ENCODE measurements at places on chromosomes 6 and 20.

- peak; percentile 52 for DNase-seq
These were observed 77.1 kb downstream of the SGK1 start for GRCh38 chr6:134240665-134241431.

DNA sequence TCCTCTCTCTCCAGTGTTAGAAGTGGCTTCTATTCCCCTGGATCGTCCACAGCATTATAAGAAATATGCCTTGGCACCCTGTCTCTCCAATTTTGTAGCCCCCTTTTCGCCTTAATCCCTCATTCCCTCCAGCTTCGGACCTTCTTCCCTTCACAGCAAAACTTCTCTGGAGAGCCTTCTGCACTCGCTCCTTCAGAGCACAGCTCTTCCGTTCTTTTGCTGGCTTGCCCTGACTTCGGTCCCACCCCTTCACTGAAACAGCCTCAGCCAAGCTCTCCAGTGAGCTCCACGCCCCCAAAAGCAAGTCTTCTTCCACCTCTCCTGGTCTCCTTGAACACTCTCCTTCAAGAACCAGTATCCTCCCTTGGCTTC lies 134.7 kb upstream of the RNF24 start:
- no peak for DNase-seq

DNA sequence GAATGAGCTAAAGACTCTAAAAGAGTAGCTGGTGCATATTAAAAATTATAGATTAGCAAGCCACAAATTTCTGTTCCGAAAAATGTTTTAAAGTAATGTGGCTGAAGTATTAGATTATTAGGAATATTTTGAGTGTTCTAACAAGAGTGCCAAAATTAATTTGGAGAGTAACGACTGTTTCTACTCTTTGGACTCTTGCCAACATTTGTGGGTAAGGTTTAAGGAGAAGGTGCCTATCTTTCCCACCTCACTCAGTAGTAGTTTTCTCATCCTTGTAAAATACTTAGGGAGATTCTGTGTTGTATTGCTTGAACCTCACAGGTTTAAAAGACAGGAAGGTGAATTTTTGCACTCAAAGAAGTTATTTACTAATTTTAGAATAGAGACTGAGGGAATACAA lies 5.0 kb downstream of the HSF2 start:
- no peak for DNase-seq

DNA sequence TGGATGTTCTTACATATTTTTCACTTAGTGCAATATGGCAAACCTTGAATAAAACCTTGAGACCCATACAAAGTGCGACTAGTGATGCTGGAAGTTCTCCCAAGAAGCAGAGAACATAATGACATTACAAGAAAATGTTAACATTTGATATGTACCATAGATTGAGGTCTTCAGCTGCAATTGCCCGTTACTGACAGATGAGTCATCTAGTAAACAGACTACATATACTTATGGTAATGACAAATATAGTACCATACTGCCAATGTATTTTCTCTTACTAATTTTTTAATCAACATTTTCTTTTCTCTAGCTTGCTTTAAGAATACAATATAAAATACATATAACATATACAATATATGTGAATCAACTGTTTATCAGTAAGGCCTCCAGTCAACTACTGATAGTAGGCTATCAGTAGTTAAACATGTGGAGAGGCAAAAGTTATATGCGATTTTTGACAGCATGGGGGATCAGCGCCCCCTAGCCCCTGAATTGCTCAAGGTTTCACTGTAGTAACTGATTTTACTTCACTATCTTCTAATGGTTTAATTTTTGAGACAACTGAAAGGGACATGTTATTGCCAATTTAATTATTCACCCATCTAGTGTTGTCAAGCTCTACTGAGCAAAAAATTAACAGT lies 166.7 kb upstream of the ADGRB3 start:
- no peak for DNase-seq

- DNase-seq, result no peak
These were observed 79.2 kb upstream of the BACH2 start for GRCh38 chr6:90375681-90376439.

DNA sequence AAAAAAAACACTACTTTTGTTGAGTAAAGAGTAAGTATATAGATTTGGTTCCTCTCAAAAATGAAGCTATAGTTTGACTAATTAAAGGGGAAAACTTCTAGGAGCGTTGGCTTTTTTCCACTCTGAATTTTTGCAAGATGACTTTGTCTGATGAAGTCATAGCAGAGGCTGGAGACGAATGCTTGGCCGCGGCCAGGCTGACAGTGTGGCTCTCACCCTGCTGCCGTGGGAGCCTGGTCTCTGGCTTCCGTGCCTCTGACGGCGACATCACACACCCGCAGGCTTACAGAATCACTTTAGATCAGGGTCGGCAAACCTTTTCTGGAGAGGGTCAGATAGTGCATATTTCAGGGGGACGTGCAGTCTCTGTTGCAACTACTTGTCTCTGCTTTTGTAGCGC lies 145.0 kb downstream of the PHACTR3 start:
- DNase-seq, result no peak

- DNase-seq, result peak; percentile 1
These were observed 33.9 kb downstream of the SLC17A4 start for GRCh38 chr6:25788305-25788922.

DNA sequence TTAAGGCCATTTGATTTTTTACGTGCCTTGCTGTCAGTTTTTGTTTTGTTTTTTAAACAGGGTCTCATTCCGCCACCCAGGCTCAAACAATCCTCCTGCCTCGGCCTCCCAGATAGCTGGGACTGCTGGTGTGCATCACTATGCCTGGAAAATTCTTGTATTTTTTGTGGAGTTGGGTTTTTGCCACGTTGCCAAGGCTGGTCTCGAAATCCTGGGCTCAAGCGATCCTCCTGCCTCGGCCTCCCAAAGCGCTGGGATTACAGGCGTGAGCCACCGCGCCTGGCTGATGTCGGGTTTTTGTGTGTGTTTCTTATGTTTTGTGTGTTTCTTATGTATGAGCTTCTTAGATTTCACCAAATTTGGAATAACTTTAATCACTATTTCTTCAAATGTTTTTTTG lies 104.8 kb downstream of the TAF4 start:
- DNase-seq, result no peak

- DNase-seq, result no peak
These were observed 93.7 kb downstream of the SSR1 start for GRCh38 chr6:7219310-7219709.

GRCh38 chr6:79453558-79454042 lies 83.6 kb downstream of the LCA5 start:
- no peak for DNase-seq

DNA sequence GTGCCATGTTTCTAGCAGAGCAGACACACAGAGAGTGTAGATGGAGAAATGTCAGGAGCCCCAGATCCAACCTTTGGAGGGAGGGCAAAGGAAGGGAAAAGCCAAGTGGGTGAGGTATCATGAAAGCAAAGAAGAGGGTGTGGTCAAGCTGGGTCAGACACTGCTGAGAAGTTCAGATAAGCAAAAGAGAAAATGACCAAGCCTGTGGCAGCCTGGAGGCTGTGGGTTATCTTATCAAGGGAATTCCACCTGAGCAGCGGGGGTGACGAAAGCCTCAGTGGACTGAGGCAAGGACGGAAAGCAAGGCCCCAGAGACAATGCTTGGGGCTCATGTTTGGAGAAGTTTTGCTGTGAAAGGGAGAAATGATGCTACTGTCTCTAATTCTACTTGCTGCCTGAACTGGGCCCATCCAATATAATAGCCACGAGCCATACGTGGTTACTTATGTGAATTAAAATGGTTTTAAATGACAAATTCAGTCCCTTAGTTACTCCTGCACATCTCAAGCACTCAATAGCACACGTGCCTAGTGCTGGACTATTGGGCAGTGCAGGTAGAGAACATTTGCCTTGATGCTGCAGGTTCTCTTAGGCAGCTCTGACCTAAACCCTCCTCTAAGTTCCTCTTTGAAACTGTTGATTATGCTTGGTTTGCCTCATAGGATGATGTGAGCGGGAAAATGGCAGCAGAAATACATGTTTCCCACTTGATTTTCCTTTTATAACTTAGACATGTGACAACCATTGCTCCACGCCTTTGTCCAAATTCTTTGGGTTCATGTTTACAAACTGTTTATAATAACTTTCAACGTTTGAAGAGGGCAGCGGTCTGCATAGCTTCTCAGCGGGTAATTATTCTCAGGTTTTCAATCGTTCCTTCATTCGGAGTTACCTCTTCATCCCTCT lies 63.7 kb downstream of the SLC22A23 start:
- DNase-seq, result no peak

- no peak for DNase-seq
These were observed 36.0 kb upstream of the SMIM29 start for GRCh38 chr6:34284563-34285447.

DNA sequence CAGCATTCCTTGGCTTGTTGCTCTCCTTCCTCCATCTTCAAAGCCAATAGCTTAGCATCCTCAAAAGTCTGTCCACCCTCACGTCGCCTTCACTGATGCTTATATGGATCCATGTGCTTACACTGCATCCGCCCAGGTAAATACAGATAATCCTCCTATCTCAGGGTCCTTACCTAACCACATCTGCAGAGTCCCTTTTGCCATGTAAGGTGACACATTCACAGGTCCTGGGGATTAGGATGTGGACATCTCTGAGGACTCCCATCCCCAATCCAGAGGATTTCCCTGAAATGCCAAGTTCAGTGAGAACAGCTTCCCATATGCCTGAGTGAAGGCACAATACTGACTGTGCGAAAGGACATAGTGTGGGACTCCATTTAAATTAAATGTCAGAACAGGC lies 25.4 kb downstream of the FKBP1A start:
- no peak for DNase-seq

GRCh38 chr20:47164140-47164539 lies 192.4 kb downstream of the ZMYND8 start:
- no peak for DNase-seq

DNA sequence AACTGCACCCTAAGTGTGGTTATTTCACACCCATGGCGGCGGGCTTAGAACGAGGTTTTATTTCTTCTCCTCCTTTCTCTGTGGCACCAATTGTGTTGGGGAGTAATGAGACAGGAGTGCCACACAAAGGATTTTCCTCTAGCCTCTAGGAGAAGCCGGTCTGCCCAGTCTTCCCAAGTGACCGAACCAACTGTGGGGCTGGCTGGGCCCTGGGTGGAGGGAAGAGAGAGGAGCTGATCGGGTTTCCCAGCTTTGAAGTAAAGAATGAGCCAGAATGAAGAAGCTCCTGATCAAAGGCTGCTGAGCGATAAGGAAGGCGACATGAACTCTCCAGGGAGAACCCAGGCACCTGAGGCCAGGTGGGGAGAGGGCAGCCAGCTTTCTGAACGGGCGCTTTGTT lies 616.0 kb upstream of the BTBD3 start:
- no peak for DNase-seq

- no peak for DNase-seq
These were observed 520.2 kb downstream of the DOK5 start for GRCh38 chr20:54995553-54995952.

- DNase-seq, result no peak
These were observed 629.1 kb upstream of the IMPG1 start for GRCh38 chr6:76701610-76702009.

- no peak for DNase-seq
These were observed 45.4 kb downstream of the CDS2 start for GRCh38 chr20:5172167-5172601.

GRCh38 chr6:170423030-170423429 lies 116.5 kb downstream of the FAM120B start:
- DNase-seq, result no peak

- no peak for DNase-seq
These were observed 209.0 kb downstream of the SIM1 start for GRCh38 chr6:100255701-100256100.

GRCh38 chr6:106674541-106675229 lies 45.3 kb downstream of the QRSL1 start:
- no peak for DNase-seq

GRCh38 chr6:73264446-73264845 lies 1.4 kb upstream of the KHDC1 start:
- no peak for DNase-seq

DNA sequence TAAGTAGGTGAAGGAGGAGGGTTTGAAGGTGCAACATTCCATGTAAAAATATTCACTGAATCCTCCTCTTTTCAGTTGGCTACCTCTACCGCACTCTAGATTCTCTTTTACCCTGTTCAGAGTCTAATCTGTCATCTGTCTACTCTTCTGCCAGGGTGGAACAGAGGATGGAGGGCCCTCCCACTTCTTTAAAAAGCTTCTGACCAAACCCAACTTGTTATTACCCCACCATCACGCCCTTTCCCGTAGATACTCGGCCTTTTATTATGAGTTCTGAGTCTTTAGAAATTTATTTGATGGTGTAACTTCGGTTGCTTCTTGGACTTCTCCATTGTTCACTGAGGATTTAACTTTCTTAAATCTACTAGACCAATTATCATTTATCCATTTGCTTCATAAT lies 11.7 kb downstream of the STX11 start:
- no peak for DNase-seq

DNA sequence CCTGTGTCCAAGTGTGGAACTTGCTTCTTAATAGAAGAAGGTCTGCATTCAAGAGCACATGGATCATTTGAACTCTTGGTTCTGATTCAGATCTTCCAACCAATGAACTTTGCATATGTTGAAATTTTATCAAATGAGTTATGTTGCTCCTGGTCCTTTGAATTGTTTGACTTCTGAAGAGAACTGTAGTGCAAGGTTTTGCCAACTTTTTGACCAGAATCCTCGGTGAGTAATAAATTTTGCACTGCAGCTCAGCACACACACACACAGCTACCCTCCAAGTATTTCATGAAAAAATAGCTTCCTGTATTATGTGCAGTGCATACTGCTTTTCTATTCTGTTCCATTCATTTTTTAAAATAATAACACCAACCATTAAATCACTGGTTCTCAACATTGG lies 67.5 kb downstream of the BFSP1 start:
- DNase-seq, result no peak

DNA sequence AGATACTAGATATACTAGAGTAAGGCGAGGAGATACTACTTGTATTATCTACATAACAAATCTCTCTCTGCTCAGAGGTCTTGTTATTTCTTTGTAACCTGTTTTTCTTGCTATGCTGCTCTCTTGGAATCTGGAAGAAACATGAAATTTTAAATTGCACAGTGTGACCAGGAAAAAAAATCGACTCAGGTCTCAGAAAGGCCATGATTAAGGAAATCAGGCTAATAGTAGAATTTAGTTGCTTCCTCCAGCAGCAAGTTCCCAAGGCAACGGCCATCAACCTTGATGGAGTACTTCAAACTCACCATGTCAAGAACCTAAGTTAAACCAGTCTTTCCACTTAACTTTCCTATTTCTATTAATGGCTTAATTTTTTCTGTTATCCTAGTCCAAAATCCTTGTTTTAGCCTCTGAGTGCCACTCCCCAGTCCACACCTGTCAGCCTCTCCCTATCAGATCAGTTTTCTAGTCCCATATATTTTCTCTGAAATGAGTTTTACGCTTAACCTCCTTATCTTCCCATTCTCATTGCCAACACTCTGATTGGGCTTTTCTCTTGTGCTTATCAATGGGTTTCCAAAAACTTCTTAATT lies 87.7 kb upstream of the BEND3 start:
- DNase-seq, result no peak

DNA sequence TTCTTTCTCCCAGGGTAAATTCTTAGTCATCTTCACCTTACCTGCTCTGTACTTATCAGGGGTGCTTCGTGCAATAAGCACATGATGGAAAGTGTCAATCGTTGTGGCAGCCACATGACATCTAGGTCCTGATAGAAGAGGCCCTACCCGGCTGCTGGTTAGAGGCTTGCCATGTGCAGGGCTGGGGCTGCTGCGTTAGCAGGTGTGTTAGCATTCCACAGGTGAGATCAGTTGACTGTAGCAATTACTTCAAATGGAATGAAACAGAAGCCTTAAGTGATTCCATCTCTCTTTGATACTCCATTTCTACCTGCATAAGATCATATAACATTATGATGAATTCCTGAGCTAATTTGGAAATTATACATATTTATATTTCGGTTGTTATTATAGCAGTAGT lies 127.0 kb downstream of the UST start:
- DNase-seq, result no peak

- DNase-seq, result no peak
These were observed 568.4 kb upstream of the MAP3K7 start for GRCh38 chr6:91155129-91155785.
